Smooth muscle cell of the brain vasculature (primary cell): ENCODE measurements at places on chromosomes 7 and 10.

- no peak for DNase-seq
Observed at GRCh38 chr7:146772601-146773000, 656.0 kb downstream of the CNTNAP2 start.

- no peak for DNase-seq
Observed at GRCh38 chr7:153043440-153043839, 283.9 kb downstream of the ACTR3B start.

DNA sequence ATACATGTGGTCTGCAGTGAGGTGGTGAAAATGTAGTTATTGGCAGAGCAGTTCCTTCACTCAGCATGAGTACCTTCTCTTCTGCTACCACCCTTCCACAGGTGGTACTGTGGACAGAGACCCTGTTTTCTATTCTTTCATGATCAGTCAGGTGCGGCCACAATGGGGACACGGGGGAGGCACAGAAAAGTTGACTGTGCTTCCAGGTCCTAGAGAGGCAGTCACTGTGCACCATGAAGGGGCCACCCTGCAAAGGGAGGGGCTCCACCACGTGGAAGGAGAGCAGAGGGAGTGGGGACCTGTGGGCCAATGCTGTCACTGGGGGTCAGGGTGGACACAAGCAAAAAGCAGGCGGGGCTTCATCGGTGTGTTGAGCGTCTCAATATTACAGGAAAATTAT, 3.6 kb upstream of the LANCL2 start:
- DNase-seq = no peak

GRCh38 chr7:145633513-145633912, 483.1 kb upstream of the CNTNAP2 start:
- DNase-seq = no peak

DNA sequence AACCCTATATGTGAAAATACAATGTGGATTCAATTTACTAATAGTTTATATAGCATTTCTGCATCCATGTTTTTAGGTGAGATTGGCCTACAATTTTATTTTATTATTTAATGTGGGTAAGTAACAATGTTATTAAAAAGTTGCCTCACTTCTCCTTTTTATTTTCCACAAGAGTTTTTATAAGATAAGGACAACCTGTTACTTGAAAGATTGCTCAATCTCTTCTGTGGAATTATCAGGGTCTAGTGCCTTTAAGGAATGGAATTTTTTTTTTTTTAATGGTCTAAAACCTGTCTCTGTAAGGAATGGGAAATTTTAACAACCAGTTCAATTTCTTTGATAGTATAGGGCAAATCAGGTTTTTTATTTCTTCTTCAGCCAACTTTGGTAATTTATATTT, 53.9 kb upstream of the RAB18 start:
- DNase-seq = no peak

DNA sequence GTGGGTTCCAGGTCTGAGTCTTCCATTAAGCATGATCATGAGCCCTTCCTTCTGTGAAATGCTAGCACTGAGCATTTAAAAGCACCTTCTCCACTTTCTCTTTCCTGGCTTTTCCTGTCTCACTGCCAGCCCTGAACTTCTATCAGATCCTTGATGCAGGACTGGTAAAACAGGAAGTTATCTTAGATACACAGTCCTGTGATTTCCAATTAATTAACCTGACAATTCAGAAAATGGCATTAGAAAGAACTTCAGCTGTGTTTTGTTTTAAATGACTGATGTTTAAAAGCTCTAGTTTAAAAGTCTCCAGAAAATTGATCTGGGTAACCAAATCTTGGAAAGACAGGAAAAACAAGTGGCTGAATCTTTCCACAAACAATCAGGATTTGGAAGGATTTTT, 79.0 kb upstream of the MACROH2A2 start:
- no peak for DNase-seq

- no peak for DNase-seq
Observed at GRCh38 chr7:12249706-12250105, 38.6 kb downstream of the TMEM106B start.

DNA sequence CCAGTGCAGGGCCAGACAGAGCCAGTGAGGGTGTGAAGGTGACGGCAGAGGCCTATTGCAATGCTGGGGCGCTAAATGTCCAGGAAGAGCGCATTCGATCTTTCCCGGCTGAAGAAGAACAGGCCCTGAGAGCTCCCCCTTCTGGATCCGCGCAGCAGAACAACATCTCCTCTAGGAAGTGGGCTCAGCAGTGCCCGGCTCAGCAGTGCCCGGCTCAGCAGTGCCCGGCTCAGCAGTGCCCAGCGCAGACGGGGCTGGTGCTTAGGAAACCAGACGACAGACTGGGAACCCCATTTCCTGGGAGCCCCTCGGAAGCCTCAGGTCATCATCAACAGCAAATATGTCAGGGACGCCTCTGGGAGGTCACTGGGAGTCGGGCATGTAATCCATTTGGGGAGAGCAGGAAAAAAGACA, 4.7 kb upstream of the NOS3 start:
- no peak for DNase-seq

DNA sequence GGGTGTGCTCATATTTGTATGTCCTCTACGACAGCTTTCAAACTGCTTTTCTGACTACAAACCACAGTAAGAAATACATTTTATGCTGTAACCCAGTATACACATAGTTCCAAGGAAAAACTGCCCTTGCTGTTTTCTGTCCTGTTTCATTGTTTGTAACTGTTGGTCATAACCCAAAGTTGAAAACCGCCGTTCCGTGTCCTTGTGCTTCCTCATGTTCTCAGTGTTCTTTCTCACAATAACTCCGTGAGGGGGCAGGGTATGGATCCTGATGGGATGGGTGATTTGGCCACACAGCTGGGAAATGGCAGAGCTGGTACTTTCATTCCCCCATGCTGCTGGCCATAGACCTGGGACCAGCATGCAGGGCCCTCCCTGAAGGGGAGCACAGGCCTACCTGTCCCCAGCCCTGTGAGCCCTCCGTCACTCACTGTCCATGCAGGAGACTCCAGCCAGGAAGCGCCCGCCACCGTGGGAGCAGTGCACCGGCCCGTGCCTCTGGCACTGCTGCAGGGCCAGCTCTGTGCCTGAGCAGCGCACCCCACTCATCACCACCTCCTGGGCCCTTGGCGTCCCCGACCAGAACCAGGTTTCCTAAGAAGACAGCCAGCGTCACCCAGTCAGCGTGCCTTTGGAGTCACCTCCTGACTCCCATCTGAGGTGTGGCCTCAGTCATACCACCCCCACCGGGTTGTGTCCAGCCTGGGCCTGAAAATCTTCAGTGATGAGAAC, 12.7 kb downstream of the LOXL4 start:
- no peak for DNase-seq

DNA sequence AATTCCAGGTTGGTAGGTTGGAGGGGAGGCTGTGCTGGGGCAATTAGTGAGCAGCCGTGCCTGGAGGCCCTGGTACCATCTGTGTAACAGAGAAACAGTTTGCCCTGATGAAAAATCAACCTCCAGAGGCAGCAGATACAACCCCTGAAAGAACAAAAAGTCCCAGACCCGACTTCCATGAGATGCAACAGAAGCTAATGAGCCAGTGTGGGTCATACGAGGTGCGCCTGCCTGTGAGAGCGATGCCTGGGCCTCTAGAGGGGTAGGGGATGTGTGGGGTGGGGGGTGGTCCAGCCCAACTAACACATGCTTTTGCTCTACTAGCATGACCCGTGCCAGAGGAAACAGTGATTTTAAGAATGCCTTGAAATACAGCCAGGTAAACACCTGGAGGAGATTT, 39.3 kb downstream of the CELF2 start:
- DNase-seq = no peak

GRCh38 chr10:12396567-12396966, 47.2 kb downstream of the CAMK1D start:
- no peak for DNase-seq

GRCh38 chr10:95233377-95234034, 39.5 kb downstream of the ACSM6 start:
- no peak for DNase-seq

DNA sequence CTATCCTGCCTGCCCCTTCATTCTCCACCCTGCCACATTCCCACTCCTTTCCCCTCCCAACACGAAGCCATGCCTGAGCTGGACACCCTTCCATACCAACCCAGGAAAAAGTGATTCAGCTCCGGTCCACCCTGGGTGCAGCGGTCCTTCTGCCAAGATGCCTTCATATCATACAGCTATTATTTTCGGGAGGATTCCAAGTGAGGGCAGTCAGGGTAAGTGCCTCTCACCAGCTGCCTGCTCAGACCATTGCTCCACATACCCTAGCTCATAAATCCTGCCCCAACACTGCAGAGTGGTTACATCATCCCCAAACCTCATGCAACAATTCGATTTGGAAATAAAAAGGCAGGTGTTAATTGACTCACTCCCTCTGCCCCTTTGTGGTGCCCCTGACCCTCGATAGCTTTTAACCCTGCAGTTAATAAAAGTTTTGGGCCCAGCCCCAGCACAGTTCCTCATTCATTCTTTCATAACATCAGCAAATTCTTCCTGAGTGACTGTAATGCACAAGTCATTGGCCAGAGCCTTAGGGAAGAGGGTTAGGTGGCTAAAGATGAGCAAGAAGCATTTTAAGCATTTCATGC, 42.6 kb downstream of the ZNF503 start:
- no peak for DNase-seq

GRCh38 chr7:129689995-129690581, 78.6 kb downstream of the NRF1 start:
- no peak for DNase-seq

- no peak for DNase-seq
Observed at GRCh38 chr7:44195889-44196288, 4.9 kb upstream of the YKT6 start.

- DNase-seq = no peak
Observed at GRCh38 chr10:90788968-90789367, 68.9 kb downstream of the HTR7 start.

DNA sequence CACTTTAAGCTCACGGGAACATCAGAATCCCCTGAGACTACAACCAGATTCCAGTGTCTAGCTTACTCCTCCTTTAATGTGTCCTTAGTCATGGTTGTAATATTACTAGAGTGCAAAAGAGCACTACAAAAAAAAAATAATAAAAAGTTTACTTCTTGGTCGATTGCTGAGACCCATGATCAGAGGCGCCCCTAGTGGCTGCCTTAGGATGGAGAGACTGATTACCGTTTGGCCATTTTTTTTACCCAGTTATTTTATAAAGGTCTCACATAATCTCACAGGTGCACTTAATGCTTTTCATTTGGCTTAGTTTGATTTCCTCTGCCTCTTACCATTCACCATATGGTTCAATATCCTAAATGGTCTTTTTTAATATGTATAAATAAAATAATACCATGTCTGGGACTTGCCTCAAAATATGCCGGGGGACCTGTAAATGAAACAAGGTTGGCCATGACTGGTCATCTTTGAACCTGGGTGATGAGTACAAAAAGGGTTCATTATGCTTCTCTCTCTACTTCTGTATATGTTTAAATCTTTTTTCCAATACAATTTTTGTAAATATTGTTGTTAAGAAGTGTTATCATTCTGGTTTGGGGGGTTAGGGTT, 331.5 kb upstream of the NFE2L3 start:
- DNase-seq = no peak

DNA sequence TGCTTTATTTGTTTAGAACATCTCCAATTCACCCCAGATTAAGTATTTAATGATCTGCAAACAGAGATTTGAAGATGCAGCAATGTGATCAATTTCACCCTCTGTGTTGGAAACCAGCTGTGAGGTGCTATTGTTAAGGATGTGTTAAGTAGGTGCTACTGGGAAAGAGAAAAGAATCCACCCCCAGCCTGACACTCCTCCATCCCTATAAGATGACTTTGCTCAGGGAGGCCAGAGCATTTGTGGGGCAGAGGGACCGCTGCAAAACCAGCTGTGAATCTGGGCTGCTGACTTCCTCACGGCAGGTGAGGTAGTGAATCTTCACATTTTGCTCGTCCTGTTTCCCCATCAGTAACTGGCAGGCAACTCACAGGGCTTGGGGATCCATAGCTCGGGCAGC, 297.5 kb downstream of the GFRA1 start:
- no peak for DNase-seq

GRCh38 chr10:9254353-9254752, 1199.9 kb downstream of the GATA3 start:
- no peak for DNase-seq

- no peak for DNase-seq
Observed at GRCh38 chr7:3027005-3027845, 16.4 kb downstream of the CARD11 start.

DNA sequence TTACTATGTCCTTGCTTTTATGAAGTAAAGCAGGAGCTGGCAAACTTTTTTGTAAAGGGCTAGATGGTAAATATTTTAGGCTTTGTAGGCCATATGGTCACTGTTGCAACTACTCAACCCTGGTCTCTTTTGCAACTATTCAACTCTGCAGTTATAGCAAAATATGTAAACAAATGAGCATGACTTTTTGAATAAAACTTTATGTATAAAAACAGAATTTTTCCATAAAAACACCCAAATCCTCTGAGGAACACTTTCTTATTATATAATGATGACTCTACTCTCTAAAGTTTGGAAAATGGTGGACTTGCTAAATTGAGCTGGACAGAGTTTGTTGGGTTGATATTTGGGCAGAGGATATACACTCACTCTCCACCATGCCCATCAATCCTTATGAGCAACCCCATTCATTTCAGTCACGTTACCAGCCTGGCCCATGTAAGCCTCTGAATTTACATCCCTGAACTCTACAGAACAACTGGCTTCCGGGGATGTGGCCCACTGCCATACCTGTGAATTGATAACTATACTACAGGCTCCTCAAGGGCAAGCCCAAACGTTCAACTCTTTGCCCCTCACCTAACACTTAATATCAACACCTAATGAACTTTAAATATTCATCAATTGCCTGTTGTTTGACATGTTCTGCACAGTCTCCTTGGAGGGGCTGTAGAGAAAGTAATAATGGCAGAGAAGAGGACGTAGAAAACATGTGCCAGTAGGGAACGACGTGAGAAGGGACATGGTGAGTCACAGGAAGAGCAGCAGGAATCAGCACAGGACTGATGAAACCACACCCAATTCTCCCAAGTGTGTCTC, 37.6 kb downstream of the SGMS1 start:
- no peak for DNase-seq

GRCh38 chr7:132250480-132251326, 325.6 kb downstream of the PLXNA4 start:
- no peak for DNase-seq

GRCh38 chr10:71763352-71764127, 9.8 kb downstream of the VSIR start:
- DNase-seq = no peak

DNA sequence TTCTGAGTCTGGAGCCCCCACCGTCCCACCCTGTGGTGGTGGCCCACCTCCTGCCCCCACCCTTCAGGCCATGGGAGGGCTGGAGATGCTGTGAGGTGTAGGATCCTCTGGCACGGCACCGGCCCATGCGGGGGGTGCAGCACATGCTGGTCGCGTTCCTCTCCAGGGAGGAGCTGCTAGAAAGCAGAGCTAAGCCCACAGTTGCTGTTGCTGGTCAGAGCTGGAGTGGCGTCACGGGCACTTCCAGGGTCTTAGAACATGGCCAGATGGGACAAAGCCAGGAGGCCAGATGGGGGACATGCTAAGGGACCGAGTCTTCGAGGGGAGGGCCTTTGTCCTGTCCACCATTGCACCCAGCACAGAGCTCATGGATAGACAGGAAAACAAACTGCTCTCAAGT, 21.6 kb downstream of the AGAP3 start:
- no peak for DNase-seq

GRCh38 chr10:24251547-24251946, 42.6 kb downstream of the KIAA1217 start:
- DNase-seq = no peak

GRCh38 chr7:141348728-141349127, 202.5 kb upstream of the AGK start:
- no peak for DNase-seq

- DNase-seq = no peak
Observed at GRCh38 chr10:117138838-117139580, 939 bp upstream of the VAX1 start.

GRCh38 chr10:2124135-2124534, 386.8 kb upstream of the ADARB2 start:
- no peak for DNase-seq
